CD4-positive, alpha-beta T cell treated with Interleukin-17A for 4 hours (primary cell): ENCODE measurements at places on chromosomes 7 and 10.

- DNase-seq, result no peak
These were observed 45.5 kb downstream of the AOC1 start for GRCh38 chr7:150897502-150898474.

DNA sequence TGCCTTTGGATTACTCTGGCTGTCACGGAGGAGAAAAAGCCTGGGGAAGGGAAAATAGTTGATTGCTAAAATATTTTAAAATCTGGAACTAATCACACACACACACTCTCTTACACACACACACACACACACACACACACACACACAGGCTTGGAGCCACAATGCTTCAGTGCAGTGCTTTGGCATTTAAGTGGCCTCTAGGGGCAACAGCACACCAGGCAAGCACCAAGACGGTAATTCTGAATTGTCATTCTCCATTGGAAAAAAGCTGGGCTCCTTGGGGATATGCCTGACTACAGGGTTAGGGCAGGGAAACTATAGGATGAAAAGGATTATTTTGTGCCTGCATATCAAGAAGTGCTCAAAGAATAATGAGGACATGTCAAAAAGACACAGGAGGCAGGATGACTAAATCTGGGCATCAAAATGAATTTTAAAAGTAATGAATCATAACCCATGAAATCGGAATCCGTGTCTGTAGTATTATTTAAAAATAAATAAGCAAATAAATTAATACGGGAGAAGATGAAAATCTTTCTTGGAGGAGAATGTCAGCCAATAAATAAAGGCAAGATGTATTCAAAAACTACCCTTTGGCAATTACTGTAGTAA is 30.4 kb upstream of the DDC start:
- DNase-seq, result peak; percentile 30

DNA sequence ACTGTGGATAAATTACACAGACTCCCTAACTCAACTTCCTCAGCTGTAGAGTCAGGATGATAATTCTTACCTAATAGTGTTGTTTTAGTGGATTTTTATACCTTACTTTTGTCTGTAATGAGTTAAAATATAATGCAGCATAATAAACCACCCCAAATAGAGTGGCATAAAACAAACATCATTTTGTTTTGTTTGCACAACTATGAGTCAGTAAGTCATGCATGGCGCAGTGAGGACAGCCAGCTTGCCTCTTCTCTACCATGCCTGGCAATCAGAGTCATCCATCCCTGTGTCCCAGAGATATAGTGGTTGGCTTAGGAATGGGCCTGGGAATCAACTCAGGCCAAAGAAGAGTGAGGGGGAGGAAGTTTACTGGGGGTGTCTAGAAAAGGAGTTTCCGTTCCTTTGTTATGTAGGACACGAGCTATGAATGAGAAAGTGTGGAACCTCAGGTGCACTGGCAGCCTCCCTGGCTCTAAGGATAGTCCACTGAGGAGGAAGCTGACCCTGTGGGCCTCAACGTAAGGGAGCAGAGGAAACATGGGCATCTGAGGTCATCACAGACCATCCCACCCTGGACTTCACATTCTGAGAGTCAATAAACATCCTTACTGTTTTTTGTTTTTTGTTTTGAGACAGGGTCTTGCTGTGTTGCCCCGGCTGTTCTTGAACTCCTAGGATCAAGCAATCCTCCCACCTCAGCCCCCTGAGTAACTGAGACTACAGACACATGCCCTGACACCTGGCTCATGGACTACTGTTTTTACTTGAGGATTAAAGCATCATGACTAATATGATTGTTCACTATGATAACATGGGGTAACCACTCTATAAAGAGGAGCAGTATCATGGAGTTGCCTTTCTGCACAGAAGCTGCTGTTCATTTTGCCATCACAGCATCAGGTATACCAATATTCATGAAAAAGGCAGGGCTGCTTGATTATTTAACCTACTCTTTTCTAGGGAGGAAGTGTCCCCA is 21.0 kb upstream of the GRB10 start:
- DNase-seq, result no peak

DNA sequence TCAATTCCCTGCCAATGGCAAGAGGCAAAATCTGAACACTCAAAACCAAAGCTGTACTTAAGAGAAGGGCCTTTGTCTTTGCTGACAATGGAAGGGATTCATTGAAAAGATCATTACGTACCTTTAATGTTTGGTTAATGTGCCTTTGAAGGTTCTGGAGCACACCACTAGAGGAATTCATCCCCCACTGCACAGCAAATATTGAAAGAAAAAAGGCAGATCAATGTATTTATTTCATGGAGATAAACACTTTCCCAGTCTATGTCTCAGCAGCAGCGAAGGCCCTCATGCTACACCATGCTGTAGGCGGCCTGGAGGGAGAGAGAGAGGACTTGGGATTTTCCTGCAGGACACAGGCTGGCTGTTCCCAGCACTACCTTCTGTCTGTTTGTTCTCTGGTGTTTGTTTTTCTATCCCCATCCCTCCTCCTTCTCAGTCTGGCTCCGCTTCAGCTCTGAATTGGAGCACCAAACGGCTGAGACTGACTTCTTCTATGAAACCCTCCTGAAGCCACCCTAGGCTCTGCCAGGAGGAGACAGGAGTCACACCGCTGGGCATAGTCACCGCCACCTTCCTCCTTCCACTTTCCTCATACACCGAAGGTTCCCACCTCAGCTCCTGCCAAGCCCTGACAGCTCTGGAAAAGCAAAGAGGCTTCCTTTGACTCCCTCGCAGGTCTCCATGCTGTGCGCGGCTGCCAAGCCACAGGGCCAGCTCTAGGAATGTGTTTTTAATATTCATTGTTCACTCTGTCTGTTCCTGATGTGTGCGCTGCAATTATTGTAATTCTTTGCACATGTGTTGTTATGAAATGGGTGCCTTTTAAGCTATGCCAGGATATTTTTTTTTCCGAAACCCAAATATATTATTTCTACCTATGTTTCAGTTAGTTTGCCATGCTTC is 301.5 kb downstream of the FZD1 start:
- DNase-seq, result no peak

- no peak for DNase-seq
These were observed 42.5 kb downstream of the C7orf25 start for GRCh38 chr7:42869131-42870020.

DNA sequence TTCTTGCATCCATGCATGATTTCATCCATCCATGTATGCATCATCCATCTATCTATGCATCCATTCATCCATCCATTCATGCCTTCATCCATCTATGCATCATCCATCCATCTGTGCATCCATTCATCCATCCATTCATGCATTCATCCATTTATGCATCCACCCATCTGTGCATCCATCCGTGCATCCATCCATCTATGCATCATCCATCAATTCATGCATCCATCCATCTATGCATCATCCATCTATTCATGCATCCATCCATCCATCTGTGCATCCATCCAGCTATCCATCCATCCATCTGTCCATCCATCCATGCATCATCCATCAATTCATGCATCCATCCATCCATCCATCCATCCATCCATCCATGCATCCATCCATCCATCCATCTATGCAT is 131.3 kb downstream of the DYNC2I1 start:
- DNase-seq, result no peak

GRCh38 chr7:12764458-12764891 is 77.0 kb downstream of the ARL4A start:
- DNase-seq, result no peak

DNA sequence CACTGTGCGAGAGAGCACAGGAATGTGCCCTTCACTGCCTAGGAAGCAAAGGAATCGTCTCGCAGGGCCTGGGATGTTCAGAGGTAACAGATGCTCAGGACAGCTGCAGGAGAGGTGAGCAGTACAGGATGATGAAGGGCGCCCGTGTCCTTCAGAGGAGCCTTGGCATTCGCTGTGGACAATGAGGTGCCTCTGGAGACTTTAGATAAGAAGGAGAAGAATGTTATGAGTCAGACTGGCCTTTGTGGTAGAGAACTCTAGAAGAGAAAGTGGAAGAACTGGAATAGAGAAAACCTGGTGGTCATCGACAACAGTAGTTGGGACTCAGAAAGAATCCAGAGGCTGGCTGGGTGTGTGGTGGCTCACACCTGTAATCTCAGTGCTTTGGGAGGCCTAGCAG is 64.4 kb upstream of the LEP start:
- DNase-seq, result no peak

DNA sequence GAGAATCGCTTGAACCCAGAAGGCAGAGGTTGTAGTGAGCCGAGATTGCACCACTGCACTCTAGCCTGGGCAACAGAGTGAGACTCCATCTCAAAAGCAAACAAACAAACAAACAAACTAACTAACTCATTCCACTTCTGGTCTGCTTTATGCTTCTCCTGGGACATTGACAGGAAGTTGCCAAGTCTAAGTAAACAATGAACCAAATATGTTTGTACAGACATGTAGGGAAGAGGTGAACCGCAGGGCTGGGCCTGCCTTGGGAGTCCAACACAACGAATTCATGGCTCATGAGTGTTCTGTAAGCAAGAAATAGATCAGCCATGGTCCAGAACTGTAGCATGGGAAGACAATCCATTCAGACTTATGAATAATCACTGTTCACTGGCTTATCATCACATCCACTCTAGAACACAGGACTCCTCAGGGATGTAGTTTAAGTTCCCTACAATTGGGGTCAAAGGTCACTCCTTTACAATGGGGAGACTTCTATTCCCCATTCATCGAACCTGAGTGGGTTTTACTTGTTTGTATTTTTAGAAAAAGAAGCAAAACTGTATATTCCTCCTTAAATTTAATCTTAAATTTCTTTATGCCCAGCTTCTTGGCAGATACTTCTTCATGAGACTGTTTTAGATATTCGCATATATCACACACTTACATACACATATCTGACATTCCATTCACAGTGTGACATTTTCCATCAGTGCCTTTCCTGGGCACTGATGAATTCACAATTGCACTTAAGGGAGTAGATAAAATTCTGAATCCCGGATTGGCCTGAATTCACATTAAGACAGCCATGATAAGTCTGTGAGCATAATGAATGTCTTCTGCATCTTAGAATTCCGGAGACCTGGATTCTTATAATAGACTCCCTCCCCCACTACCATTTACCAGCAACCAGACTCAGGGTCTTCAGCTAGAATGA is 159.1 kb upstream of the EEPD1 start:
- no peak for DNase-seq

- DNase-seq, result no peak
These were observed 19.5 kb downstream of the TSPAN15 start for GRCh38 chr10:69470463-69471384.

DNA sequence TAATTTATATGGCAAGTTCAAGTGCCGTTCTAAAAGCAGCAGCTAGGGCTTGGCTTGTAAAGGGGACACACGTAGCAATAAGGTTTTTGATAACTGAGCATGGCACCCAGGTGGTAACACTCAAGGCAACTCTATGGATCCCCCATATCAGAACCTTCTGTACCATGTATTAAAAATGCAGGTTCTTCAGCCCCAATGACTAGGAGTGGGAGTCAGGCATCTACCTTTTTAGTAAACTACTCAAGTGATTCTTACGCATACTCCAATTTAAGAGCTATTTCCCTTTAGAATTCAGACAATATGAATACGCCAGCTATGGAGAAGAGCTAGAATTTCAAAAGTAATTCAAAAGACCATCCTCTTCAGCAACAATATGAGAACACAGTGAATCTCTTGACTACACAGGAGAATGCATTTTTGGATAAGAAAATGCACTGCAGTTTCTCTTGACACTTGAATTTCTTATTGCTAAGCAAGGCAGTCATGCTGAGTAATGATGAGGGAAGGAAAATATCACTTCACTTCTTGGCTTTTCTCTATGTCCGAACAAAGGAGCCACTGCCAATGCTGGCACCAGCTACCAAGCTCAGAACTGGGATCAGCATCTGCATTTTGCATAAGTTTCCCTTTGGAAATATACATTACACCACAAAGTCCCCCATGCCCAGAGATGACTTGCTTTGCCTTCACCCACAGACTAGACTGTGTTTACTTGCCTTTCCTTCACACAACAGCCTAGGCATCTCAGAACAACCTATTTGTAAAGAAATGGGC is 53.5 kb downstream of the ABLIM1 start:
- no peak for DNase-seq

DNA sequence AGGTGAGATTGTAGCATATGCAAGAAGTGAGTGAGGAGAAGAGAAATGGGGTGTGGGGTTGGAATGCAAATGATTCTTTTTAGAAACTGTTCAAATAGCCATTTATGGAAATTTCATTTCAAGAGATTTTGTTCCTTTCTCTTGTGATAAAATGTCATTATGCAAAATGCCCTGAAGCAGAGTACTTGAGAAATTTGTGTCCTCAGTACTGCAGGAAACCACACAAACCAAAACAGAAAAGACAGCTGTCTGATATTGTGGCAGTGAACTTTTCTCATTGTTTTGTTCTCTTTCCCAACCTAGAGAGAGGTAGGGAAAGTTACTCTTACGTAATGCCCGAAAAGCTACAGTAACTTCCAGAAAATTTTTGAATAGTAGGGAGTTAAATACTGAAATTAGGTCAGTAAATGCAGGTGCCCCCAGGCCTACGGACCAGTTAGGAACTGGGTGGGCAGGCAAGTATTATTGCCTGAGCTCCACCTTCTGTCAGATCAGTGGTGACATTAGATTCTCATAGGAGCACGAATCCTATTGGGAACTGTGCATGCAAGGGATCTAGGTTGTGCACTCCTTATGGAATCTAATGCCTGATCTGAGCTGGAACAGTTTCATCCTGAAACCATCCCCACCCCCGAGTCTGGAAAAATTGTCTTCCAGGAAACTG is 34.0 kb downstream of the DLD start:
- no peak for DNase-seq

DNA sequence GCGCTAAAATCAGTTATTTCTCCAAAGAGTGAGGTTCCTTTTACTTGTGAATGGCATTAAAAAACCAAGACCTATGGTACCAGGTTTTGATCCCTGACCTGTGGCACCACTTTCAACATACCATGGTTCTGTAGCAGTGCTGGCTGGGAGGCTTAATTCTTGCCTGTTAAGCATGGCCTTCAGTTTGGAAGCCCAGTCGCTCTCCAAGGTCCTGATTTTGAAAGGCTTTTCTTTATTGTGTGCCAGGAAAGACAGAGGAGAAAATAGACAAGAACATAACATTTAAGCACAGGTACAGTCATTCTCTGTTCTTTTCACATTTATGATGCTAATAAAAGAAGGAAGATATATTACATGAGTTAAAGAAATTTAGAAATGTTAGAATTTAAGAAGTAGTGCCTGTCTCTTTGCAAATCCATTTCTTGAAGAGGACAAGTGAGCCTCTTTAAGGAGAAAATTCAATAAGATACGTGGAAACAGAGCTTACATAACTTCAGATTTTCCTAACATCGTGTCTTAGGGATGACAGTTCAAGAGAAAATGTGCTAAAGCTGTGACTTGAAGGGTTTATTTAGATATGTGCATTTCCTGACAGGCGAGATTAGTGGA is 357.6 kb downstream of the DPP6 start:
- DNase-seq, result no peak
